ENCODE measurements at places on chromosomes 16 and 17.

DNA sequence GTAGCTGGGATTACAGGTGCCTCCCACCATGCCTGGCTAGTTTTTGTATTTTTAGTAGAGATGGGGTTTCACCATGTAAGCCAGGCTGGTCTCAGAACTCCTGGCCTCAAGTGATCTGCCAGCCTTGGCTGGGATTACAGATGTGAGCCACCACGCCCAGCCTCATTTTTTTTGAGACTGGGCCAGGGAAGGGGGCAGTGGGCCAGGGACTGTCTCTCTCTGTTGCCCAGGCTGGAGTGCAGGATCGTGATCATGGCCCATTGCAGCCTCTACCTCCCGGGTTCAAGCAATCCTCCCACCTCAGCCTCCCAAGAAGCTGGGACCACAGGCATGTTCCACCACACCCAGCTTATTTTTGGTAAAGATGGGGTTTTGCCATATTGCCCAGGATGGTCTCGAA is 16.0 kb downstream of the RSL1D1 start:
- no peak for DNase-seq

DNA sequence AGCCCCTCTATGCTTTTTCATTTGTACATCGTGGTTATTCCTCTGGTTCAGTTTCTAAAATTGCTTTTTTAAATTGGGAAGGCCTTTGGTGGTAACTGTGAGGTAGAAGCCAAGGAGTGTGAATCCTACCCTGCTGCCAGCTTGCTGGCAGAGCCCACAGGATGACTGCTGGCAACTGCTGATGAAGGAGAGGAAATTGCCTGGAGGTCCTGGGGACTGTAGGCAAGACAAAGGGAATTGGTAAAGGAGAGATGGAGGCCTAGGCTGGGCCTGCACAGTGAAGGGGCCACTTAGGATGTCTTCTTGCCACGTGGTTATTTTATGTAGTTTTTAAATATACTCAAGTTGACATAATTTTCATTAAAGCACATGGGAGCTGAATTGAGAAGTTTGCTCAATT is 15.8 kb downstream of the C17orf58 start:
- no peak for DNase-seq

- DNase-seq = no peak
Observed at GRCh38 chr17:64387145-64387473, 3.6 kb downstream of the PECAM1 start.

DNA sequence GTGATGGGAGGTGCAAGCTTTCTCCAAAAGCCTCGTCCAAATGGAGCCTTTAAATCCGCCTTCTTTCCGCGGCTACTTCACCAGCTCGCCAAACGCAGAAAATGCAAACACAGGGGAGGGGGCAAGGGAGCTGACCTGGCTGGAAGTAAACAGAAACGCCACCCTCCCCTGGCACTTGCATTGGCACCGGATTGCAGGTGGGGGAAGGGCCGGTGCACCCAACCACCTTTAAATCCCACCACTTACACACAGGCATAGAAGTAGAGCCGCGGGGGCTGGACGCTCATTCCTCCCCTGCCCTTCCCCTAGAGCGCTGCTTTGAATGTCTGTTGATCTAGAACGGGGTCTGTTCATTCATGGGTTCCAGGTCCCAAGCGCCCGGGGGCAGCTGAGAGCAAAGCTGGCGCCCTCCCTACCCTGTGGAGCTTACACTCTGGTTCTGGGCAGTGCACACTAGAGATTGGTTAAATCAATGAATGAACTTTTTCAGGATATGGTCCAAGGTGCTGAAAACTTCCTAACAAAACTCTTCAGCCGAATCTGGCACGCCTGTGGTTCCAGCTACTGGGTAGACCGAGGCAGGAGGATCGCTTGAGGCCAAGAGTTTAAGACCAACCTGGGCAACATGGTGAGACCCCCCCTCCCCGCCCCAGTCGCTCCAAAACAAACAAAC is 920 bp upstream of the ZCCHC14 start:
- no peak for DNase-seq

GRCh38 chr17:67041941-67042899 is 2.1 kb upstream of the CACNG1 start:
- DNase-seq = no peak

- no peak for DNase-seq
Observed at GRCh38 chr16:2469399-2470233, 1.5 kb upstream of the NTN3 start.

- DNase-seq = peak; percentile 20
Observed at GRCh38 chr17:61583242-61583641, 7.8 kb downstream of the NACA2 start.

GRCh38 chr17:34850023-34850422 is 111.2 kb downstream of the CCT6B start:
- peak; percentile 45 for DNase-seq

- no peak for DNase-seq
Observed at GRCh38 chr16:59295993-59296736, 562.0 kb upstream of the GOT2 start.

- DNase-seq = no peak
Observed at GRCh38 chr16:82967424-82967823, 340.7 kb downstream of the CDH13 start.

- DNase-seq = no peak
Observed at GRCh38 chr16:81665588-81665987, 113.5 kb upstream of the PLCG2 start.

DNA sequence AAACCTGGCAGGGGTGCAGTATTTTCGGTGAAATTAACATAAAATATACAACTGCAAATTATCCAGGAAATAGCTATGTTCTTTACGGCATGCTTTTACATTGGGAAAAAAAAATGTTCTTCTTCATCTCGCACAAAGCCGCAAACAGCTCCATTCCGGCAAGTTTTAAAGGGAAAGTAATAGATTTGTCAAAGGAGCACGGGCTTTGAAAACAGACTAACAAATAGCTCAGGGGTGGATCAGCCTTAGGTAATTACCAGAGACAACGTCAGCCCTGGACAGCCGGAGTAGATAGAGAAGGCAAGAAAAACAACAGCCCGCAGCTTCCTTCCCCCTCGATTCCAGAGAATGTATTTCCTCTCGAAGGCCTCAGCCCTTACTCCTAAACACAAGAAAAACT is 222.5 kb downstream of the C16orf78 start:
- DNase-seq = no peak

- DNase-seq = no peak
Observed at GRCh38 chr16:62539657-62540056, 503.4 kb upstream of the CDH8 start.

Measured in inflammatory macrophage (primary cell).